Psoas muscle (tissue), 8 donors: ENCODE measurements at places on chromosomes 12 and 14. TPM values are rescaled to one million over a fixed set of nuclear protein-coding genes. Genes with fewer than 3 reads are reported as not detected.

DNA sequence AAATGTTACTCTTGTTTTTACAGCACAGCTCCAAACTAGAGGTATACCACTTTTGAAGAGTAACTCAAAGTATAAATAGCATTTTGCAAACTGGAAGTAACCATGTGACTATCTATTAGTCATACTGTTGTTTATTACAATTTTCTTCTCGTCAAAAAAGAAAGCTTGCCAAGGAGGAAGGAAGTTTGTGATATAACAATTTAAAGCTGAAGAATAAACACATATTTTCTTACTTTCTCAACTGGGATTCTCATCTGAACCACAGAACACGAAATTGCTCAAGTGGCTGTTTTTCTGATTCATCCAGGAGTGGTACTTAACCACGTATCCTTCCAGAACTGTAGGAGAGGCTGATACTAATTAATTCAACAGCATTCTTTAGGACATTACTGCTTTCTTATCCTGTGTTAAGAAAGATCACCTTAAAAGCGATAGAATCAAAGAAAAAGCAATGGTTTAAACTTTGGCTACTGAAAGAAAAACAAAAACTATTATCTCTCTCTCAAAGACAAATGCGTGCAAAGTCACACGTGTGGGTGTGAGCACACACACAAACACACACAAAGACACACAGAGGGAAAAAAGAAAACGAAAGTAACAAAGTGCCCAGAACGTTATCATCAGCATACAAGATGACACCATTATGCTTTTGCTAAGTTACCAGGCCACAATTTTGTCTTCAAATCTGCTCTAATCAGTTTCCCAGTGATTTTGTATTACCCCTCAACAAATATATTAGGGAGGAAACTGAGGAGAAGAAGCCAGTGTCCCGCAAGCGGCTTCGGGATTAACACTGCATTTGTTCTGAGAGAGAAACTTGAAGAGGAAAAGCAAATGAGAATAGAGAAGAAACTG is at the start of gene CLEC2B:
TSS of gene CLEC2B (minus strand) at position 48 of the 855 bp plus-strand sequence.
- H3K27me3 ChIP-seq: no peaks in the 10 kb centered on the region
- H3K4me3 ChIP-seq: peak within 1 kb of the TSS; percentile 71
- no peak for DNase-seq
- no peaks in the 10 kb centered on the region for H3K36me3 ChIP-seq

DNA sequence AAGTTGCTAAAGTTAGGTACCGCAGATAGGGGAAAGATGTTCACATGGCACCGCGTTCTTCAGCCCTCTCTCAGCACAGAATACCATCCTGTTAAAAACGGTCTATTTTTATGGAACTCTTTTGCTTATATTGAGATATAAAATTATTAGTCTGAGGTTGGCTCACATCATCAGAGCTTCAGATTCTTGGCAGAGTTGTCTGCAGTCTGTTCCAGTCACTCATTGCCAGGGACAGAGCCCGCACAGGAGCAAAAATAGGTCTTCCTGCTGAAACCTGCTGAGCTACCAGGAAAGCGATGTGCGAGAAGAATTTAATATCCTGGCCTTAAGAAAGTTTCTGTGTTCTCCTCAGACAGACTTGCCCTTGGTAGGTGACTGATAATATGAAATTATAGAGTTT is 249.8 kb downstream of the VRK1 start:
- H3K36me3 ChIP-seq: no peaks in the 10 kb centered on the region
- DNase-seq: no peak
- H3K4me3 ChIP-seq: no peak overlapping the region
- no peaks in the 10 kb centered on the region for H3K4me1 ChIP-seq
- H3K27ac ChIP-seq: no peak overlapping the region

GRCh38 chr14:86933460-86933859 is 1059.5 kb downstream of the GALC start:
- no peaks in the 10 kb centered on the region for H3K36me3 ChIP-seq
- H3K4me3 ChIP-seq: no peak overlapping the region
- no peaks in the 10 kb centered on the region for H3K27me3 ChIP-seq
- H3K4me1 ChIP-seq: no peaks in the 10 kb centered on the region
- no peak for DNase-seq

- no peak for DNase-seq
- no peaks in the 10 kb centered on the region for H3K36me3 ChIP-seq
- H3K27ac ChIP-seq: no peak overlapping the region
Observed at GRCh38 chr12:25755136-25755970, 202.3 kb upstream of the LMNTD1 start.

DNA sequence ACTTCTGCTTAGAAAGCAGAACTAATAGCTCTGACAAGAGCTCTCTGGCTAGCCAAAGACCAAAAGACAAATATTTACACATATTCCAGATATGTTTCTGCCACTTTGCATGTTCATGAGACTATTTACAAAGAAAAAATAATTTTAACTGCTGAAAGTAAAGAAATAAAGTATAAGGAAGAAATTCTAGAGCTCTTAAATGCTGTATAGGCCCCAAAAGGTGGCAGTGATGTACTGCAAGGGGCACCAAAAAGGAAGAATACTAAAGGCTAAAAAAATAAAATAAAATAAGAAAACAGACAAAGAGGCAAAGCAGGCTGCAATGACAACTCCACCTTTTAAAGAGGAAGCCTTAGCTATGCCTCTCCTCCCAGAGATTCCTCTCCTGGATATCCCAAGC is 23.0 kb downstream of the KLRK1 start:
- peaks cover 18% of the 10 kb centered on the region for H3K4me1 ChIP-seq
- H3K27me3 ChIP-seq: no peaks in the 10 kb centered on the region
- H3K4me3 ChIP-seq: no peak overlapping the region

GRCh38 chr12:93708952-93709351 is 31.8 kb downstream of the CRADD start:
- DNase-seq: no peak
- no peaks in the 10 kb centered on the region for H3K27me3 ChIP-seq
- H3K4me1 ChIP-seq: peaks cover 31% of the 10 kb centered on the region
- no peak overlapping the region for H3K27ac ChIP-seq
- H3K36me3 ChIP-seq: no peaks in the 10 kb centered on the region
- no peak overlapping the region for H3K4me3 ChIP-seq

- H3K36me3 ChIP-seq: no peaks in the 10 kb centered on the region
- H3K27ac ChIP-seq: no peak overlapping the region
- H3K27me3 ChIP-seq: no peaks in the 10 kb centered on the region
- no peak for DNase-seq
Observed at GRCh38 chr14:61034416-61035120, 53.5 kb downstream of the SLC38A6 start.

DNA sequence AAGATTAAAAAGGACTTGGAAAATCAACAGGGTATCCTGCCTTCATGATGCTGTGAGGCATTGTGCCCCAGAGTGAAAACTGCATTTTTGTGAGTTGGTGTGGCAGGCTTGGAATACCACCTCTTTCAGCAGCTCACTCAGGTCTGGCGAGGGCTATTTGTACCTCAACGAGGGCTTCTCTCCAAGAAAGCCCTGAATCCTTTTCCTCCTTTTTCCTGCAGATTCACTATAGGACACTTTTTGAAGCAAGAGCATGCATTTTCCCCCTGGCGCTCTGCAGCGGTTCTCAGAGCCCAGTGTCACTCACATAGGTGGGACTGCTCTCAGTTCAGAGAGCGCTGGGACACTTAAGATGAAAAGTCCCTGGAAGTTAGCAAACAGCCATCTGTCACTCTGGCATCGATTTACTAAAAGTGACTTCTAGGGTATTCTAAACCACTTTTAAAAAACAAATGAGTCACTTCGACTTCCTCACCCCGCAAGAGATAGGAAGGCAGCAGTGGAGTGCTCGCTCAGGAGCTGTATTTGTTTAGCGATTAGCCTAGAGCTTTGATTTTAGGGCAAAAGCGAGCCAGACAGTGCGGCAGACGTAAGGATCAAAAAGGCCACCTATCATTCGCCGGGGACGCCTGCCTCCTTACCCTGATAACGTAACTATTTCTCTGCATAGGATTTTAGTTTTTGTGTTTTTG is 782 bp upstream of the LGR5 start:
- H3K36me3 ChIP-seq: no peaks in the 10 kb centered on the region
- peak overlapping the region; percentile 76 for H3K4me3 ChIP-seq
- H3K27ac ChIP-seq: peak overlapping the region; percentile 74
- no peak for DNase-seq

GRCh38 chr12:131915823-131916222 is 13.3 kb upstream of the PUS1 start:
- DNase-seq: no peak
- no peak overlapping the region for H3K4me3 ChIP-seq
- H3K36me3 ChIP-seq: no peaks in the 10 kb centered on the region
- peaks cover 9% of the 10 kb centered on the region for H3K4me1 ChIP-seq
- H3K27me3 ChIP-seq: no peaks in the 10 kb centered on the region

GRCh38 chr12:56038022-56038655 is 3.6 kb upstream of the RPS26 start:
- no peak overlapping the region for H3K4me3 ChIP-seq
- H3K4me1 ChIP-seq: peaks cover 10% of the 10 kb centered on the region
- no peak overlapping the region for H3K27ac ChIP-seq
- no peaks in the 10 kb centered on the region for H3K27me3 ChIP-seq
- DNase-seq: no peak

GRCh38 chr12:46659824-46660223 is 166.0 kb downstream of the SLC38A4 start:
- H3K4me1 ChIP-seq: peaks cover 61% of the 10 kb centered on the region
- H3K36me3 ChIP-seq: no peaks in the 10 kb centered on the region
- H3K27ac ChIP-seq: peak overlapping the region; percentile 80
- H3K27me3 ChIP-seq: no peaks in the 10 kb centered on the region

DNA sequence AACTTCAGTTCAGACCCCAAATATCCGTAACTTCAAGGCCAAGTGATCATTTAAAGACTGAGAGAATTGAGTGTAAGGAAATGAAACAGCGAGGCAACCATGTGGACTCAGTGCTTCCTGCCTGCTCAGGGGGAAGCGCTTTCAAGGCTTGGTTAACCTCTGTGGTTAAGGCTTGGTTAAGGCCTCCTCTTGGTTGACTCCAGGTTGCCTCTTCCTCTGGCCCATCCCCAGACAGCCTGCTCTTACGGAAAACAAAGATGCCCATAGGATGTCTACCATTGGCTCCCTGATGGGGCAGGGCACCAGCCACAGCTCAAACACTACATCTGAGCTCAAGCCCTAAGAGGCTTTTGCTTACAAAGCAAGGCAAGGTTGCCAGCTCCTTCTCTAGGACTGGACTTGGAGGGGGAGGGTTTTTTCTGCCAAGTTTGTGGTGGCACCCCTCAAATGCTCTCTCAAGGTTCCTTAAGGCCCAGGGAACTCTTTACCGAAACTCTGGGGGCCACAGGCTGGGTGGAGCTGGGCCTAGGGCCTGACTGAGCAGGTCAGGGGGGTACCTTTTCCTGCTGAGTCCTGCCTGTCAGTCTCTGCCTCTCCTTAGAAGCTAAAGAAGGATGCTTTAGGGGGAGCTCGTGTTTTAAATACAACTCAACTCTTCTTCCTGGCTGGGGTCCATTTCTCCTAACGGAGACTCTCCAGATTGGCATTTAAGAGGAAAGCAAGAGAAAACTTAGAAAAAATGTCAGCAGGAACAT is 13.7 kb downstream of the COL2A1 start:
- H3K4me3 ChIP-seq: no peak overlapping the region
- no peak overlapping the region for H3K27ac ChIP-seq
- no peaks in the 10 kb centered on the region for H3K27me3 ChIP-seq
- H3K4me1 ChIP-seq: peaks cover 14% of the 10 kb centered on the region
- no peaks in the 10 kb centered on the region for H3K36me3 ChIP-seq

- no peak overlapping the region for H3K4me3 ChIP-seq
- DNase-seq: no peak
- no peaks in the 10 kb centered on the region for H3K27me3 ChIP-seq
- peaks cover 50% of the 10 kb centered on the region for H3K4me1 ChIP-seq
- no peak overlapping the region for H3K27ac ChIP-seq
Observed at GRCh38 chr12:46404733-46405132, 32.2 kb upstream of the SLC38A2 start.

DNA sequence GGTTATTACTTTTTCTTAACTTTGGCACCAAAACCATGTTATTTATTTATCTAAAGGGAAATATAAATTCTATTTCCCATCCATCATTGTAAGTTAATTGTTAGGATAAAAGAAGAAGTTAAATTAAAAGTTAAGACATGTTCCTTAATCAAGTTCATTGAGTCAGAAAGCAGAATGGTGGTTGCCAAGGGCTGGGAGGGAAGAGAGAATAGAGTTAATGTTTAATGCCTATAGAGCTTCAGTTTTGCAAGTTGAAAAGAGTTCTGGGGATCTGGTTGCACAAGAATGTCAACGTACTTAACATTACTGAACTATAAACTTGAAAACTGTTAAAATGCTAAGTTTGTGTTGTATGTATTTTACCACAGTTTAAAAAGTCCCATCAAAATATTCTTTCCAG is 63.2 kb upstream of the NR2C1 start:
- no peak for DNase-seq
- no peaks in the 10 kb centered on the region for H3K4me1 ChIP-seq
- H3K36me3 ChIP-seq: peaks cover 10% of the 10 kb centered on the region
- no peaks in the 10 kb centered on the region for H3K27me3 ChIP-seq
- H3K27ac ChIP-seq: no peak overlapping the region

GRCh38 chr14:79150226-79150625 is 980.1 kb downstream of the NRXN3 start:
- no peak overlapping the region for H3K27ac ChIP-seq
- H3K4me1 ChIP-seq: no peaks in the 10 kb centered on the region
- H3K4me3 ChIP-seq: no peak overlapping the region
- no peaks in the 10 kb centered on the region for H3K27me3 ChIP-seq
- H3K36me3 ChIP-seq: no peaks in the 10 kb centered on the region
- no peak for DNase-seq

DNA sequence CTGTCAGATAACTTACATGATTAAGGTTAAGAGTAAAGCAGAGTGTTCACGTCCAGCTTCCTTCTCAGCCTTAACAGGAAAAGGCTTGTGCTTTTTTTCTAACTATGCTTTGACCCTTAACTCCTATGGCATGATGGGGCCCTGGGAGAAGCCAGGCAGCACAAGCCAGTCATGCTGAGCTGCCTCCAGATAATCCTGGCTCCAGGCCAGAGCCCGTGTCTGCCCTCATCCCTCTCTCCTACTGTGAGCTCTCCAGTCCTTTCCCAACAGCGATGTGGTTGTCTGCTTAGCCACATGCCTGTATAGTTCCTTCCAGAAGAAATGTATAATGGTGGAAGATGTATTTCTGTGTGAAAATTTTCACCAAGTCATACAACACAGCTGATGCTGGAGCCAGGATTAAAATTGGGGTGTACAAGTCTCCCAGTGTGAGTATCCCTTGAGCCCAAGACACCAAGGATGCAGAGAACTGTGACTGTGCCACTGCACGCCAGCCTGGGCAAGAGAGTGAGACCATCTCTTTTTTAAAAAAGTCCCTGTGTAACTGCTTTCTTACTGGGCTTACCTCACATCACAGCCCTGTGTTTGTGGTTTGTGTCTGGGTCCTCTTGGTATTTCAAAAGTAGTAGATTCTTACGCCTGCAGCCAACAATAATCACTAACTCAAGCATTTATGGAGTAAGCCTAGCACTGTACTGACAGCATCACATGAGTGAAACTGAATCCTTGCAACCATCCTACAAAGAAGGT is 7.9 kb upstream of the ITFG2 start:
- no peaks in the 10 kb centered on the region for H3K27me3 ChIP-seq
- no peak overlapping the region for H3K27ac ChIP-seq
- H3K4me1 ChIP-seq: peaks cover 2% of the 10 kb centered on the region
- H3K4me3 ChIP-seq: no peak overlapping the region
- no peak for DNase-seq

- H3K27ac ChIP-seq: no peak overlapping the region
- no peak for DNase-seq
- no peaks in the 10 kb centered on the region for H3K27me3 ChIP-seq
- no peaks in the 10 kb centered on the region for H3K36me3 ChIP-seq
- H3K4me1 ChIP-seq: no peaks in the 10 kb centered on the region
Observed at GRCh38 chr12:58781609-58782008, 138.7 kb downstream of the LRIG3 start.

Gene MYO1H
- 0.10 TPM for total RNA-seq

Gene CLEC1B
- not detected for total RNA-seq

Gene C12orf50
- not detected for total RNA-seq

Gene ZNF641
- total RNA-seq: 22.1 TPM

Gene SART3
- 32.7 TPM for total RNA-seq

Gene HNF1A
- total RNA-seq: not detected

Gene ERBB3
- 3.9 TPM for total RNA-seq

Gene SLC5A8
- total RNA-seq: not detected

Gene TAS2R50
- 0.39 TPM for total RNA-seq
